Transverse colon (tissue), 4 donors: ENCODE measurements at places on chromosomes 5 and 9. TPM values are rescaled to one million over a fixed set of nuclear protein-coding genes. Genes with fewer than 3 reads are reported as not detected.

PCDHA9 gene
- 0.48 TPM for total RNA-seq

DOCK2 gene
- 18.3 TPM for total RNA-seq

CXXC5 gene
- 26.5 TPM for total RNA-seq

EFNA5 gene
- 1.5 TPM for total RNA-seq

RAD1 gene
- 10.7 TPM for total RNA-seq

DNA sequence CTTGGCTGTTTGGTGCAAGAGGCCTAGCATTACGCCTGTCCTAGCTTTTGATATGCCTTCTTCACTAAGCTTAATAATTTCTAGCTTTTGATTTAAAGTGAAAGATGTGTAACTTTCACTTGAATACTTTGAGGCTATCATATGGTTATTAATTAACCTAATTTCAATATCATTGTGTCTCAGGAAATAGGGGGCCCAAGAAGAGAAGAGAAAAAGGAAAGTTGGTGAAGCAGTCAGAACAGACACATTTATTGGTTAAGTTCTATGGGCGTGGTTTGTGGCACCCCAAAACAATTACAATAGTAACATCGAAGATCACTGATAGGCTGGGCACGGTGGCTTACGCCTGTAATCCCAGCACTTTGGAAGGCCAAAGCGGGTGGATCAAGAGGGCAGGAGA is 40.9 kb upstream of the F2RL2 start:
- DNase-seq: no peak

DNA sequence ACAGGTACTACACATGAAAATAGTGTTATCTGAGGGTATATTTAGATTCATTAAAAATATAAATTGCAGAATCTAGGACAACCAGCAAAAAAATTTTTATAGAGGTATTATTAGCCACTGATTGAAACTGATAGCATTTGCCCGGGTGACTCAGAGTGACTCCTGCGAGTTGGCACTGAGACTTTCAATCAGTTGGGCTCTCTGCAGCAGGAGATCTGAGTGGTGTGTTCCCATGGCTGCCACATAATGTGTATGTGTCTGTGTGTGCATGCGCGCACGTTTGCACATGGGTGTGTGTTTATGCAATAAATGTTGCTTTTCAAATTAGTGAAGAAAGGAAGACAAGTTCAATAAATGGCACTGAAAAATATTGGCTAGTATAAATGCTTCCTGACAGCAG is 100.1 kb upstream of the MRPS30 start:
- no peak for DNase-seq

DNA sequence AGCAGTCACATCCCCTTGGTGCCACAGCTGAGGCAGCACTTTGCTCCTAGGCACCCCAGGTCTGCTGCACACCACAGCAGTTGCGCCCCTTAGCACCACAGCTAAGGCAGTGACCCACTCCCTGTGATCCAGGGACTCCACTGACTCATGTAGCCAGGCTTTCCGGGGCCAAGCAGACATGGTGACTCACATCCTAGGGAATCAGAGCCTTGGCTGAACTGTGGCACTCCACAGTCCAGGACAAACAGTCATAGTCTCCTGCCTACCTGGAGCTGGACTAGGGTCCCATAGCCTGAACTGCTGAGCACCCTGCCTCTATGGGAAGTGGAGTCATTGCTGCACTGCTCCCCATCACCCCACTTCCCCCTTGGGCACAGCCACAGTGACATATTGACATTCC is 338.7 kb downstream of the NPR3 start:
- no peak for DNase-seq

- DNase-seq: peak; percentile 60
Measured at GRCh38 chr5:71932655-71933338, 174.5 kb upstream of the MAP1B start.

- DNase-seq: no peak
Measured at GRCh38 chr9:82090046-82090445, 101.5 kb downstream of the SPATA31D1 start.

DNA sequence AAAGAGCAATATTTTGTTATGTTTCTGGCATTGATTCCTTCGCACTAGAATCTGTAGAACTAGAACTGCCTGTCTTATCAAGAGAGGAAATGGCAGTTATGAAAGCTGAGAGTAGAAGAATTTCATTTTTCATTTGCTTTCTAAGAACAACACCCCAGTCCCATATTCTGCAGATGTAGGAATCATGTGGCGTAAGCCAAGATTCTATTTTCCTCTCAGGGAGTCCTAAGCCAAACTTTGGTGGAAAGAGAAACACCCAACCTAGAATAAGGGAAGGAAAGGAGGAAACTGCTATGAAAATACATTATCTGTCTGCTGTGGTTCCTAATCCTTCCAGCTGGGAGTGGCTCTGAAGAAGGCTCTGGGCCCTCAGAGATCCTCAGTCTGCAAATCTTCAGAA is 1176.9 kb upstream of the C9orf72 start:
- DNase-seq: no peak

DNA sequence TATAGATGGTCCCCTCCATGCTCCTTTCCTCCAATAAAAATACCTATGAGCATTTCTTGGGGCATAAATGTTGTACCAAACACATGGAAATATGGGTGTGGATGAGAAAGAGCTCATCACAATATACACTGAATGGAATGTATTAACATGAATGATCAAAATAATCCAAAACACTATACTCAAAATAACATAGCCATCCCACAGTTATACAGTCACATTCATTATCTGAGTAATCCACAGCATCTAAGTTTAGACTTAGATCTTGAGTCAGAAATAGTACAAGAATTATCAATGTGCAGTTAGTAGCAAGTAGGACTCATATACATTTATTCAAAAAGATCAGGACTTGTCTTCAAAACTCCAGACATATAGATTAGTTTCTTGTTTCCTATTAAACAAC is 175.2 kb upstream of the NREP start:
- DNase-seq: no peak

GRCh38 chr5:91436241-91436640 is 53.1 kb upstream of the ARRDC3 start:
- no peak for DNase-seq
